Tongue (tissue), 3 donors: ENCODE measurements at places on chromosomes 7 and 10. TPM values are rescaled to one million over a fixed set of nuclear protein-coding genes. Genes with fewer than 3 reads are reported as not detected.

The HMX3 gene
- total RNA-seq = not detected

The NUTM2A gene
- 2.1 TPM for total RNA-seq

The PLAC9 gene
- 31.2 TPM for total RNA-seq

The ANKRD61 gene
- not detected for total RNA-seq

GRCh38 chr7:43582503-43583423, at the start of gene STK17A:
Gene STK17A, plus strand, starts transcription at chr7:43583108. Its CDS starts 136 bp downstream, at chr7:43583244.
- DNase-seq = peak; percentile 97

DNA sequence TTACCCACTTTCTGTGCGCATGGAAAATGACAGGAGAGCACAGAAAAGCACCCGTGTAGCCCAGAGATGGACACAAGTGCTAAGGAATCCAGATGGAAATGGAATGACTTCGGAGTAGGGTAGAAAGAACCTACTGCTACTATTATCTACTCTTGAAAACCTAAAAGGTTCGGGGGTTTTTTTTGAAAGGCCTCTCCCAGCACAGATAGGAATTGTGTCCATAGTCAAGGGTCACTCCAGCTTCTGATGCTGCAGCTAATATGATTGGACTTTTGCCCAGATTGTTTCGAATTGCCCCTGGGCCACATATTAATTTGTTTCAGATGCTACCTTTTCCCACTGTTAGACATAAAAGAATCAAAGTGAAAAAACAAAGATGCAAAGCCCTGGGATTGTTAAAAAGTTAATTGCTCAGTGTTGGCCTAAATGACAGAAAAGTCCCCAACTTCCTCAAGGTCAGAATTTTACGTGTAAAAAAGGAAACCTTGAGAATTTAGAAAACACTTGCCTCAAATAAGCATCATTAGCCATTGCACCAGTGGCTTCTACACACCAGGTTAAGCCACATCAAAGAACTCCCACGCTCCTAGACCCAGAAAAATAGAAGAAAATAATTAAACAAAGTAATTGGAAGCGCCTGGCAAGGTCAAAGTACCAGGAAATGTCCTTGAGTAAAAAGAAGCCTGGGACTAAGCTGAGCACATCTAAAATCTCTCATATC, 40.8 kb upstream of the INSIG1 start:
- DNase-seq = no peak

- peak; percentile 44 for DNase-seq
These were observed 81.1 kb downstream of the ZMIZ1 start for GRCh38 chr10:79149662-79150443.

DNA sequence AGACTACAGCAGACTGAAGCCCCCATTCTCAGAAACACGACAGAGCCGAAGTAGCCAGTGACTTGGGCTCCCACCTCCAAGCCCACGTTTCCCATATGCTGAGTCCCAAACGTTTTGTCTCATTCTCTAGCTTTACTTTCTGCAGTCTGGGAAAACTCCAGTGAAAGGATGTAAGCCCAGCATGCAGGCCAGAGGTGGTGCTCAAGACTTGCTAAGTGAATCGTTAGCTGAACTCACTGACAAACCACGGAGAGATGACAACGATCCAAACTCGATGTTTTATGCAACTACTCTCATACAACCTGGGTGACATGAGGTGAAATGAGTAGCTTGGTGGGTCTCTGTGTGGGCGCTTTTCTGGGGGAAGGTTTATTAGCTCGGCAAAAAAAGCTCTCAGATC, 731.8 kb downstream of the SUGCT start:
- peak; percentile 12 for DNase-seq

GRCh38 chr10:78575400-78575799, 493.4 kb upstream of the ZMIZ1 start:
- DNase-seq = no peak

GRCh38 chr10:3421537-3422257, 249.1 kb upstream of the PITRM1 start:
- DNase-seq = no peak

- no peak for DNase-seq
These were observed 3.9 kb upstream of the IQUB start for GRCh38 chr7:123538189-123538714.

- no peak for DNase-seq
These were observed 18.1 kb upstream of the PAXIP1 start for GRCh38 chr7:155020996-155021395.

DNA sequence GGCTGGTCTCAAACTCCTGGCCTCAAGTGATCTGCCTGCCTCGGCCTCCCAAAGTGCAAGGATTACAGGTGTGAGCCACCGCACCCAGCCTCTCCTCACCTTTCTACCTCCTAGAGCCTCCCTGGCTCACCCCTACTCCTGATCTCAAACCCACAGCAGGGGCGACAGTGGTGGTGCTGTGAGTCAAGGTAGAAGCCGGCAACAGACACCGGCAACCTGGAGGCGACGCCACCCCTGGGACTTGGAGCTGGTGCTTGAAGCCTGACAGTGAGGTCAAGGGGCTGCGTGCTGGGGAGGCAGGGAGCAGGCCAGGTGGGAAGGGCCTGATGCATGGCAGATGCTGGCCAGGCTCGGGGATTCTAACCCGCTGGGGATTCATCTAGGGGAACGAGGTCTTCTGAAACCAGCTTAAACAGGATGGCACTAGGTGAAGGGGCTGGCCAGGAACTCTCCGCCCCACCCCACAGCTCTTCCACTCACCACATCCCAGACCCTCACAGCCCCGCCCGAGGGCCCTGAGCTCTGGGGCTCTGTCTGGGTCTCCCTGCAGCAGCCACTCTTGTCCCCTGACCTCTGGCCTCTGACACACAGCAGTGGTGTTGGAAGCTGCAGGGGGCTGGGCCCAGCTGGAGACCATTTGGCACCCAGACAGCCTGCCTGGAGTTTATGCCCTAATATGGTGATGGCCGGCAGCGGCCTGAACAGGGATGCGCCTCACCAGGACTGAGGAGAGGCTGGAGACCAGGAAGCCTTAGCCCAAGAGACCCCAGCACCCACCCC, 16.4 kb downstream of the KCNH2 start:
- DNase-seq = no peak
